Fibroblast of lung (primary cell): ENCODE measurements at places on chromosomes 3 and 15. TPM values are rescaled to one million over a fixed set of nuclear protein-coding genes. Genes with fewer than 3 reads are reported as not detected.

DNA sequence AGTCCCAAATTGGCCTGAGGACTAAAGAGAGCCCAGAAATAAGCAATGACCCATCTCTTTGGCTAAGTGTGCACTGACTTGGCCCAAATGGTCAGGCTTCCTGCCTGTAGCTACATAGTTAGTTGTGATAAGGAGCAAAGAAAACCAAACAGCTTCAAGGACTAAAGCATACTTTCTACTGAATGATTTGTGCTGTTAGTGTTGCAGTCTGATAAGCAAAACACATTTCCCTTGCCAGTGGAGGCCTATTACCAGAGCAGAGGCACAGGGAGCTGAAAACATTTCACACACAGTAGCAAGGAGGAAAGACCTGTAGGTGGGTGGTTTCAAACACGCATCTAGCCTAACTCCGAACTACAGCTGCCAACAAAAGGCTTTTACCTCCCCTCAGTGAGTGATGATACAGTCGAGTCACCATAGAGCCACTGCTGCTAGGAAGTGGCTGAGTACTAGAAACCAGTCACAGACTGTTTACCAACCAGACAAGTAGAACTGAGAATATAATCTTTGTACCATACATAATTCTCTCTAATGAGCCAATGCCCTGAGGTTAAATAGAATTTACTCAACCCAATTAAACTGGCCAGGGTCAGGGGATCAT, 222.3 kb upstream of the THBS1 start:
- peak; percentile 89 for DNase-seq

- no peak for DNase-seq
These were observed 36.2 kb upstream of the PRR20G start for GRCh38 chr3:127324076-127324475.

- DNase-seq: peak; percentile 22
These were observed 42.7 kb upstream of the BLM start for GRCh38 chr15:90674476-90674875.

- no peak for DNase-seq
These were observed 4.3 kb downstream of the RNU6-1 start for GRCh38 chr15:67835297-67836133.

USF3 gene
- 5.9 and 8.9 TPM in 2 replicates for total RNA-seq

DNA sequence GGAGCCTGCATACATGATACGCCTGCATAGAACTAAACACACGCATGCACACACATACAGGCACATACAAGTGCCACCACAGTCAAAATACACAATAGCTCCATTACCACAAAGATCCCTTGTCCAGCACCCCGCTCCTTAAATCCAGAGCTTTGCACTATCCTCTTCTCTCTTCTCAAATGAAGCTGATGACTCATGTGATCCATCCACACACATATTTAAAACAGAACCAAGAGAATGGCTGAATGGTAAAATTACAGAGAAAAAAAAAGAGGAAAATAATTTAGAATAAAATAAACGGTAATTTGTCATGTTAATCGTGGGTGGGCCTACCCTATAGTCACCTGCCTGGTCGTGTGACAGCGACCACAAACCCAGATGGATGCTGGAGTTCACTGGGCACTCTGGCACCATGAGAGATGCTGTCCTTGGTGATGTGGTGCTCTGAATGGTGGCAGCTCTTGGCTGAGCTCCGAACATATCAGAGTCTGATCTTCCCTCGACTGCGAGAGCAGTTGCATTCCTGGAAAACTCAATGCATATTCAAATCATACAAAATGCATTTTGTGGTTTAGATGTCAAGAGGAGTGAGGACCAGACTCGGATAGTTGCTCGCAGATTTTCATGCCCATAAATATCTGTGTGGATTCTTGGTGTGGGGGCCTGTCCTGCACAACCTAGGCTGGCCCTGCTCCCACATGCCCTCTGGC, 8.9 kb downstream of the IQSEC1 start:
- peak; percentile 20 for DNase-seq

DNA sequence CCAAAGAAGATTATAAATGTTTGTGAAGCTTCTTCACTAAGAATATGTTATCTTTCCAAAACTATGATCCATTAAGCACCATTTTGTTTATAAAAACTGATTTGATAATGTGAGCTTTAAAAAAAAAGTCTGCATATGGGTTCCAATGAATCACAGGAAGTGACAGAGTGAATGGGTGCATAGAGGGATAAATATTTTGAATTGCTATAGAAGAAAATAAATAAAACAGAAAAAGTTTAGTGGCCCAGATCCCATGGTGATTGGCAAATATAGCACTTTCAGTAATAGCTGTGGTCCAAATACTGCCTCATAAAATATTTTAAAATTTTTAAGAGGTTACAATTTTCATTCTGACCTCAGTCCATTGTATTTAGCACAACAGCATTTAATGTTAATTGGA, 19.2 kb downstream of the CPA3 start:
- no peak for DNase-seq

- no peak for DNase-seq
These were observed at the start of gene OR4F15 for GRCh38 chr15:101811902-101812301. OR4F15 (plus strand) TSS chr15:101812202; CDS start chr15:101818187, 5,985 bp downstream.

GRCh38 chr15:71562251-71562650, 248.1 kb upstream of the NR2E3 start:
- peak; percentile 76 for DNase-seq

RLBP1 gene
- not detected in 2 replicates for total RNA-seq

- DNase-seq: no peak
These were observed 10.9 kb downstream of the CCR5AS start for GRCh38 chr3:46395766-46396530.

DNA sequence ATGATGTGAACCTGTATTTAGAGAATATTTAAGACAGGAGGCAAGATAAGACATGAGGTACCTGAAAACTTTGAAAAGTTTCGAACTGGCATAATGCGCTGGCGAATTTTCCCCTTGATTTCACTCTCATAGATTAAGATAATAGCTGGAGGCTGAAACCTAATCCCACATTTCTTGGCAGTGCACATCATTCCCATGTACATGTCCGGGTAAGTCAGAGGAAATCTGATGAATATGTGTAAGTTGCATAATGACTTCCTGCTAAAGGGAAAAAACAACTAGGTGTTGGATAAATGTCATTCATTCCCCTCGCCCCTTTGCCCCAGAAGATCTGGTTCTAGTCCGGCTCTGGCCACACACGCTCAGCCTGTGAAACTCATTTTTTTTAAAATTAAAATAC, 3.6 kb downstream of the CEP19 start:
- DNase-seq: no peak

GRCh38 chr3:196016485-196016884, 65.4 kb downstream of the TFRC start:
- peak; percentile 68 for DNase-seq

GRCh38 chr3:195570344-195570743, 13.4 kb downstream of the APOD start:
- DNase-seq: no peak

GRCh38 chr15:71011503-71012155, 103.6 kb upstream of the THSD4 start:
- DNase-seq: peak; percentile 69

GRCh38 chr3:139769796-139770195, 92.0 kb upstream of the NMNAT3 start:
- no peak for DNase-seq

DNA sequence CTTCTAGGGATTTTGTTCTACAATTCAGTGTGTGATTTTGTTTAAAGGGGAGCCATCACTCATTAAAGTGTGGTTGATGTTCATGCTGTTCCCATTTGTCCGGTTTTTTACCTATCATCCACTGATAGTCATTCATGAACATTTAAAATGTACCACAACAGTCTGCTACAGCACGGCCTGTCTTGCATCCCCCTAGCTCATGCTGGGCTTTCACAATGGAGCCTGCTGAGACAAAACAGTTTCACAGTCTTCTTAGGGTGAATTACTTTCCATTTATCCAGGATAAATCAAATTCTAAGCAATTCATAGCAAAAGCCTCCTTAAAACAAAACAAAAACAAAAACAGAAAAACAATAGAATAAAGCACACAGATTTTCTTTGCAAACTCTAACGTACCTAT, 627.2 kb downstream of the CADM2 start:
- DNase-seq: no peak
